ENCODE measurements at places on chromosomes 2 and 18. TPM values are rescaled to one million over a fixed set of nuclear protein-coding genes. Genes with fewer than 3 reads are reported as not detected.

Gene HOXD13
- total RNA-seq: not detected

Gene FZD7
- 2.1 TPM for total RNA-seq

Gene SCLY
- 36.6 TPM for total RNA-seq

Gene TEKT4
- not detected for total RNA-seq

Gene CHRNG
- not detected for total RNA-seq

Gene MDH1
- 87.8 TPM for total RNA-seq

Gene UGT1A9
- total RNA-seq: not detected

Measured in B cell (primary cell).